Stimulated activated CD8-positive, alpha-beta memory T cell treated with anti-CD3 and anti-CD28 coated beads, Interleukin-2, amount 100 ng/mL, for 1 hour (primary cell): ENCODE measurements at places on chromosomes 1 and 21.

- no peak for DNase-seq
Observed at GRCh38 chr1:24754229-24754628, 9.0 kb downstream of the CLIC4 start.

DNA sequence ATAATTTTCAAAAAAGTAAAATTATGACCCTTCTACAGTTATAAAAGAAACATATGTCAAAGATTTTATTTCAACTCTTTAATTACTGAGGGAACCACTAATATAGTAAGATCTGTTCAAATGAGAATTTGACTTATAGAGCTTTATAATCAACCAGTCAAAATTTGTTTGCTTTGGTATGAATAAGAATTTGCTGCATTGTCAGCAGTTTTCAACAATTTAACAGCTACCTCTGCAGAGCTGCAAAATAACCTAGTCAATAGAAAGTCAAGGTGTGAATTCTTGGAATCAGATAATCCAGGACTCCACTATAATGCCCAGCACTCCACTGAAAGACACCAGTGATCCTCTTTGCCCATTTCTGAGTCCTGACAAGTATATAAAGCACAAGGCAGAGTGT lies 78.2 kb downstream of the ODF2L start:
- DNase-seq: no peak

- DNase-seq: no peak
Observed at GRCh38 chr1:177163844-177164379, 600 bp downstream of the ASTN1 start.

GRCh38 chr1:78101514-78101913 lies 55.7 kb downstream of the GIPC2 start:
- DNase-seq: no peak

- no peak for DNase-seq
Observed at GRCh38 chr1:45722809-45723208, 27.6 kb downstream of the IPP start.

- DNase-seq: no peak
Observed at GRCh38 chr1:36599828-36600227, 117.1 kb upstream of the CSF3R start.

DNA sequence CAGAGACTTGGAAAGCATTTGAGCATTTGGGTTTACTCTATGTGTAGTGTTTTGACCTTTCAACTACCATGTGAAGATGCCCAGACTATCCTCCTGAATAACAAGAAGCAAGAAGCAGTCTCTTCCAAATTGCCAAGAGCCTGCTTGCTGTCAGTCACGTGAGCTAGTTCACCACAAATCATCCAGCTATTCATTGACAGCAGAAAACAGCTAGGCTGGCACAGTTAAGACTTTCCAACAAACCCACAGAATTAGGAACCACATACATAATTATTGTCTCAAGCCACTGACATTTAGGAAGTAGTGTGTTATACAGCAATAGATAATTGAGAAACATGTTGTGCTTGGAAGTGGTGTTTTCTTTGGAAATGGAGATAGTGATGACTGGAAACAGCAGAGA lies 1652.0 kb downstream of the NCAM2 start:
- no peak for DNase-seq

- DNase-seq: no peak
Observed at GRCh38 chr1:67586596-67586995, 98.4 kb upstream of the GADD45A start.

DNA sequence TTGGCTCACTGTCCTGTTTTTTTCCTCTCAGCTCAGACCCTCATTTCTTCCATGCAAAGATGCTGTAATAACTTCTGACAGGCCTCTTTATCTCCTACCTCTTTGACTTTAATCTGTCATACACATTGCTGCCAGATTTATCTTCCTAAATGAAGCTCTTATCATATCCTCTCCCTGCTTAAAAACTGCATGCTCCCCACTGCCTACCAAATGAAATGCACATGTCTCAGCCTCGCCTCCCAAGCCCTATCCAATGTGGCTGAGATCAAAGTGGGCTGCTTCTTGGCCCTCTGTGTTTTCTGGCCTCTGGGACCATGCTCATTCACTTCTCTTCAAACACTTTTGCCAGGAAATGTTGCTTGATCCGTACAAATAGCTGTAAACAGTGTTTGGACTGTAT lies 38.3 kb downstream of the IRF2BP2 start:
- DNase-seq: no peak

GRCh38 chr1:228793032-228793431 lies 57.8 kb downstream of the RHOU start:
- no peak for DNase-seq

DNA sequence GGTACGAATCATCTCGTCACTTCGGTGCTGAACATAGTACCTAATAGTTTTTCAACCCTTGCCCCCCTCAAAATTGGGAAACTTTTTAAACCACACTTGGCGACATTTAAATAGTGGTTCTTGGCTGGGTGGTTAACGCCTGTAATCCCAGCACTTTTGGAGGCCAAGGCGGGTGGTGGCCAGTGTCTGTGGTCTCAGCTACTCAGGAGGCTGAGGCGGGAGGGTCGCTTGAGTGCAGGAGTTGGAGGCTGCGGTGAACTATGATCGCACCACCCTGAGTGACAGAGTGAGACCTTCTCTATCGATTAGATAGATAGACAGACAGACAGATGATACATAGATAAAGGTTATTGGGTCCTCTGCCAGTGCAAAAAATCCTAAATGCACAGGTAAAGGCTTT lies 55.5 kb upstream of the RASAL2 start:
- DNase-seq: no peak

- DNase-seq: no peak
Observed at GRCh38 chr1:243496187-243496646, 240.4 kb downstream of the SDCCAG8 start.

DNA sequence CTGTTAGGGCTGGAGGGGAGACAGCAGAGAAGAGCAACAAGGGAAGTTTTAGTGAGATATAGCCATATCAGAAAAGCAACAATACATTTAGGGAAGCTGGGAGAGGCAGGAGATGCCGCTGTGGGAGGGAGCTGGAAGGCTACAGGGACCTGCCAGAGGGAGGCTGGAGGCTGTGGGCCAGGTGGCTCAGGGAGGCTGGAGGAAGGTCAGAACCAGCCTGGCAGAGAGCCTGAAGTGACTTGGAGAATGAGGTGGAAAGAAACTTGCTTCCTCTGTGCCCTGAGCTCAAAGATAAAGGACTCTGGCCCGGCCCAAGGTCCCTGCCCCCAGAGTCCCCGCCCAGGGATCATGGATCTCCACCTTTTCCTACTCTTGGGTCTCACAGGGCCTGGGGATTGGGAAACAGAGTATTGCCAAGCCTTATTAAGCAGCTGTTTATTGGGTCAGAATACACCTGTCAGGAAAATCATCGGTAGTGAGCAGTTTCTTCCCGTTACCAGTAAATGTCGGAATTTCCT lies 85.9 kb downstream of the KIF26B start:
- DNase-seq: no peak

- DNase-seq: no peak
Observed at GRCh38 chr1:193184776-193185175, 1.6 kb downstream of the B3GALT2 start.

DNA sequence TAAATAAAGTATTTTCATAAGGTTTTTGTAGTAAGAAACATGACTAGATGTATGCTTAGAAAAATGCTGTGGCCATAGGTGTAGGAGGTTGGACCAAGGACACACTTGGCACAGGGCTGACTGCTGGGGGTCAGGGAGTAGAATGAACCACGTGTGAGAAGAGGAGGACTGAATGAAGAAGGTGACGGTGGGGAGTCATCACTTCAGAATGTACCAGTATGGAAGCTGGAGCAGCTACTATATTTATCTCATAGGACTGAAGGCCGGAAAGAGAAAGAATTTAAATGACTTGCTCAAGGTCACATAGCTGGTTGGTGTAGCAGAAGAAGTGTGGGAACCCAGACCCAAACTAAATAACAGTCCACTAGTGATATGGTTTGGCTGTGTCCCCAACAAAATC lies 79.8 kb upstream of the HAO2 start:
- DNase-seq: no peak

DNA sequence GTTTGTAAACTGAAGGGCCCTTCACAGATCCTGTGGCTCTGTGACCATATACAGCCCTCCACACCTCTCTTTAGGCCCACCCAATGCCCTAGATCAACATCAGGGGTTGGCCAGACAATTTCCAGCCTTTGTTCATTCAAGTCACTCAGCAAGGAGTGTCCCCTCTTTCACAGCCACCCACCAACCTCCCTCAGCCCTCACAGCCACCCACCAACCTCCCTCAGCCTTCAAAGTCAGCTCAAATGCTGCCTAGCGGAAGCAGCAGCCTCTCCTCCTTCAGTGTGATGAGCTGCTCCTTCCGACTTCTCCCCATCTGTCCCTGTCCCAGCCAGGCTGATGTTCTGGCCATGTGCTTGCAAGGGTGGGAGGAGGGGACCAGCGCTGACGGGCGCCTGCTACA lies 71.4 kb downstream of the DMRTB1 start:
- DNase-seq: no peak

DNA sequence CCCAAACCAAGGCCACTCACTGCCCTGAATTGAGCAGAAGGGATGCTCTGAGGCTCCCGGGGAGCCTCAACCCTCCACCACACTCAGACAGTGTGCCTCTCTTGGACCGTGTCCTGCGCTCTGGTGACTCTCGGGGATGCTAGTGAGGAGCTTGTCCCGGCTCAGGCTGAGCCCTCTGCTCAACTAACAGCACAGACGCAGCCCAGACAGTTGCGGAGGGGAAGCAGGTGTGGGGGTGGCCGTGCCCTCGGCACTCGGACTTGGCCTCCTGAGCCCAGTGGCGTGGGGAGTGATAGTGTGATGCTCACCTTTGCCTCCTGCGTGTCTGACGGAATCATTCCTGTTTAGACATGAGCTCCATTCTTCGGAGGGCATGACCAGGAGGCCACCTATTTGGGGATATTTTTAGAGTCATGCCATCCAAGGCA lies 15.4 kb upstream of the SLC19A1 start:
- DNase-seq: no peak

DNA sequence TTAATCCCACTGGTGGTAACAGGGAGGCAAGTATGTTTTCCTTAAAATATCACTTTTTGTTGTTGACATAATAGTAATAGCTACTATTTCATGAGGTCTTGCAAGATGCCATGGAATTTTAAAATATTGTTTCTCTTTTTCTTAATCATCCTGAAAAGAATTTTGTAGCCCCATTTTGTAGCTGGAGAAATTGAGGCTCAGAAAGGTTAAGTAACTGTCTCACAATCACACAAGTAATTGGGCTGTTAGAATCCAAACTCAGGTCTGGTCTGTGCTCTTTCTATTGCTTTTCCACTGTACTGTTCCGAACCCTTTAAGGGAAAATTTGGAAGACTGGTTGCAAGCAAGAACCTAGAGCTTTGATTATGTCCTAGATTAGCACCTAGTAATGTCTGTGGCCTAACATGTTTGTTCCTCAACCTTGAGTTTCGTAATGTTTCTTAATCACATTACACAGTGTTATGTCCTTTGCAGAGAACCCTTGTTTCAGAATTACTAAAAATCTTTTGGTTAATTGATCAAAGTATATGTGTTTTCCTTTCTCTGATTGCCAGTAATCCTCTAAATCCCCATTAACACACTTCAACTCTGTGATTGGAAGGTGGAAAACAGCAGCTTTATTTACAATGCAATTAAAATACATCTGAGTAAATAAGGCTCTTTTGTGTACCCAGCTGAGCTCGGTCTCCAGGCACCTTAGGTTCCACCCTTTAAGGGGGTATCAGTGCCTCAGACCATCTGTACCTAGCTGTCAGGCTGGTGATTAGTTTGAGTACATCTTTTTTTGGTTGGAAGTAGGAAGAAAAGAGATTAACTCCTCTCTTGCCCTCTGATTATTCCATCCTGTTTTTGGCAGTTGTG lies 10.4 kb downstream of the LRRC42 start:
- no peak for DNase-seq

- no peak for DNase-seq
Observed at GRCh38 chr1:192382758-192383157, 66.0 kb downstream of the RGS21 start.

DNA sequence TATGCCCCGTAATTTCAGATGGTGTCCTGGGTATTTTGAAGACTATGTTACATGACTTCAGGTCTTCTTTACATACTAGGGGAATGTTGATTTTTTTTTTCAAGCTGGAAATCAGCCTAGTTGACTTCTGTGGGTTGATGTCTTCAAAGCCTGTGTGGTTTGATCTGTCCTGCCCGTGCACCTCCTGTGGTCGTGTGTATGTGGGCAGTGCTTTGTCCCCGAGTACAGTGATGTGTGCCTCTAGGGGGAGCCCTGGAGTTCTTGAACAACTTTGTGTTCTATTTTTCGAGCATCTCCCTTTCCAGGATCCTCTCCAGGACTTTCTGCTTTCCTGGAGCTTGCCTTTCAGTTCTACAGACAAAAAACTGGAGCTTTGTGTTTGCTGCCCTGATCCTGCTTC lies 28.9 kb downstream of the OBSCN start:
- DNase-seq: no peak

- DNase-seq: no peak
Observed at GRCh38 chr21:25999921-26000582, 170.5 kb downstream of the APP start.

DNA sequence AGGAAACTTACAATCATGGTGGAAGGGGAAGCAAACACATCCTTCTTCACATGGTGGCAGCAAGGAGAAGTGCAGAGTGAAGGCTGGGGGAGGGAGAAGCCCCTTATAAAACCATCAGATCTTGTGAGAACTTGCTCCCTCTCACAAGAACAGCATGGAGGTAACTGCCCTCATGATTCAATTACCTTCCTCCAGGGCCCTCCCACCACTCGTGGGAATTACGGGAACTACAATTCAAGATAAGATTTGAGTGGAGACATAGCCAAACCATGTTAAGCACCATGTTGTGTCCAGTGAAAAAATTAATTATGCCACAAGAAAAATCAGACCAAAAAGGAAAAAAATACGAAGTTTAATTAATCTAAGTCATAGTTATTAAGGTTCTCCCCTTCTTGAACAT lies 109.5 kb downstream of the CLDN17 start:
- DNase-seq: no peak

DNA sequence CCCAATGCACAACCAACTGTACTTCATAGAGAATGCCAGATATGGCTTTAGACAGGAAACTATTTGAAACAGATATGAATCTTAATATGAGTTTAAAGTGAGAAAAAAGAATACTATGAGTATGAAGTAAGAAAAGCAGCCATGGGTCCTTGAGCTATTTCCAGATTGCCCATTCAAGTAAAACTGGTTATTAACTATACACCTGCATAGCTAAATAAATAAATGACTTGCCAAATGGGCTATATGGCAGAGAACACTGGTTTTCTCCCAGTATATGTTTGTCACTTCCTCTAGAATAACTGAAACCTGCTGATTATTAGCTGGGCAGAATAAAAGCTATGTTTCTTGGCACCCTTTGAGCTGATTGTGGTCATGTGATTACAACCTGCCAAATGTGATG lies 17.0 kb upstream of the CD1C start:
- DNase-seq: no peak

DNA sequence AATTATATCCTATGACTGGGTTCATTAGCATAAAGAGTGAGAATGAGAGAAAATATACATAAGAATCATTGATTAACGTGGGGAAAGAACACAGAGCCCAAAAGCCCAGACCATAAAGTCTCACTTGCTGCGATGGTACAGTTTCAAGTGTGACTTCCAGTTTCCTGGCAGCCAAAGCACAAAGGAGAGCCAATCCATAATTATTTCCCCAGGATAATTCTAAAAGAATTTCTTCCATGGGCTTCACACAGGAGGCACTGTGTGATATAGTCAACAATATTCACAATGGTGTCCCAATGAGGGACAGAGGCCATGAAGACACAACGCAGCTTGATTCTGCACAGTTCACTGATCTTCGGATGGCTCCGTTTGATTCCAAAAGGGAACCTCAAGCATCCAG lies 321.6 kb downstream of the PLPP3 start:
- DNase-seq: no peak

GRCh38 chr1:232937741-232938375 lies 12.6 kb upstream of the NTPCR start:
- no peak for DNase-seq

GRCh38 chr1:66834926-66835325 lies 33.9 kb upstream of the INSL5 start:
- no peak for DNase-seq
